ENCODE measurements at places on chromosomes 5 and 9.

- DNase-seq: no peak
Observed at GRCh38 chr5:148541054-148541835, 113.1 kb downstream of the HTR4 start.

DNA sequence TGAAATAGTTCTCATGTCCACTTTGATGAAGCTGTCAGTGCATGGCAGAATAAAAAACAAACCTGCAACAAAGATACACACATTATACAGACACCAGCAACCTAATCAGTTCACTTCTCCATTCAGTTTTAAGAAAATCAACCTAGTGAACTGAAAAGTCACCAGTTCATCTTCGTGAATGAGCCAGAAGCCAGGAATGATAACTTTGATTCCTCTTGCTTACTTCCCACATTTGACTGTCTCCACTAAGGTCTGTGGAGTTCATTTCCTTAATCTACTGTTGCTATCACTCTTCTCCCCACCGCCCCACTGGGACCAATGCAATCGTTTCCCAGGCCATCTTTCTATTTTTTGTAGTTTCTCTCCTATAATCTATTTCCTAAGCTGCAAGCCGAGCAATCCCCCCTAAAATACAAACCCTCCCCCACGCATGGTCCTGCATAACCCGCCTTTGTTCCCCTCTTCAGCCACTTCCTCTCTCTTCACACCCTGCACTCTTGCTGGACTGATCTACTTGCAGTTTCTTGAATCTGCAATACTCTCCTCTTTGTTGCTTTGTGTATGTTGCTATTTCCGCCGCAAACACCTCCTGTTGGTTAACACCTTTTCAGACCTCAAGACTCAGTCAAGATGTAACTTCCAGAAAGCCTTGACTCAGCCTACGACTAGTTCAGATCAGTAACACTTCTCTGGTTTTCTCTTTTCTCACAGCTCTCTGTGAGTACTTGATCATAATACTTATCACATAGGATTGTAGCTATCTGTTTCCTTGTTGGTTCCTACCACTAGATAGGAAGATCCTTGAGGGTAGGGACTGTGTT is 16.6 kb downstream of the STOM start:
- DNase-seq: no peak

GRCh38 chr5:126808521-126808988 is 31.6 kb downstream of the LMNB1 start:
- peak; percentile 44 for DNase-seq

GRCh38 chr9:111917980-111918379 is 21.4 kb downstream of the UGCG start:
- no peak for DNase-seq

DNA sequence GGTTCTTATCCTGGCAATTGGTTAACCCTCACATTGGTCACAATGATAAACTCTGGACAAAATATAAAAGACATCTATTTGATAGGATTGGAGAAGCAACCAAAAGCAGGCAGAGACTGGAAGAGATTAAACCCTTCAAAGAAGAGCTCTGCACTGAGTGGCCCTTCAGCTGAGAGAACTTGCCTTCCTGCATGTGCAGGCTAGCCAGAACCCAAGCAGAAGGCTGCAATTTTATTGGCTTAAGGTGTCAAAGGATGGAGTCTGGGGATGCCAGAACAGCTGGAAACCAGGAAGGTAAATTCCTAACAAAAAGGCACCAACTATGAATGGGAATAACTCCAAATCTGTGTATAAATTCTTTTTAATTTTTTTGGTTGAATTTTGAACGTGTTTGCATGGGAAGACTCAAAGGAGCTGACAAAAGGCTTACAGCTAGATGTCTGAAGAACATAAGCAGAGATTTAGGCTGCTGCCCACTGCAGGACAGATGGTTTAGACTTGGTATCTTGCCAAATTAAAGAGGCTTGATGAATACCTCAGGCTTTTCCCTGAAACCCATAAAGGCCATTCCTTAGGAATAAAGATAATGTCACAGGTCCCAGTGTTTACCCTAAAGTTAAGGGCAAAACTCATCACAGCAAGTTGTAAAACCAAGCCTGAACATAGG is 66.3 kb downstream of the NR2F1 start:
- DNase-seq: no peak

GRCh38 chr5:107535849-107536248 is 134.9 kb downstream of the EFNA5 start:
- DNase-seq: no peak

DNA sequence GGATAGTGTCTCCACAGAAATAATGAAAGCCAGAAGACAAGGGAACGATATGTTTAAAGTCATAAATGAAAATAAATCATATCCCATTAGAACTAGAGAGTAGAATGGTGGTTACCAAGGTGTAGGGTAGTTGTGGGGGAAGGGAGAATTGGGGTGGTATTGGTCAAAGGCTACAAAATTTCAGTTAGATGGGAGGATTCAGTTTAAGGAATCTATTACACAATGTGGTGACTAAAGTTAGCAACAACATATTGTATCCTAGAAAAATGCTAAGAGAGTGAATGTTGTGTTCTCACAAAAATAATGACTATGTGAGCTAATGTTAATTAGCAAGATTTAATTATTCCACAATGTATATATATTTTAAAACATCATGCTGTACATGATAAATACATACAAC is 27.8 kb upstream of the LARP1 start:
- no peak for DNase-seq

- DNase-seq: peak; percentile 37
Observed at GRCh38 chr9:19239955-19240354, 9.5 kb downstream of the DENND4C start.

GRCh38 chr5:114415760-114416159 is 53.9 kb downstream of the KCNN2 start:
- DNase-seq: no peak

GRCh38 chr5:148790545-148791333 is 35.7 kb upstream of the ADRB2 start:
- no peak for DNase-seq

DNA sequence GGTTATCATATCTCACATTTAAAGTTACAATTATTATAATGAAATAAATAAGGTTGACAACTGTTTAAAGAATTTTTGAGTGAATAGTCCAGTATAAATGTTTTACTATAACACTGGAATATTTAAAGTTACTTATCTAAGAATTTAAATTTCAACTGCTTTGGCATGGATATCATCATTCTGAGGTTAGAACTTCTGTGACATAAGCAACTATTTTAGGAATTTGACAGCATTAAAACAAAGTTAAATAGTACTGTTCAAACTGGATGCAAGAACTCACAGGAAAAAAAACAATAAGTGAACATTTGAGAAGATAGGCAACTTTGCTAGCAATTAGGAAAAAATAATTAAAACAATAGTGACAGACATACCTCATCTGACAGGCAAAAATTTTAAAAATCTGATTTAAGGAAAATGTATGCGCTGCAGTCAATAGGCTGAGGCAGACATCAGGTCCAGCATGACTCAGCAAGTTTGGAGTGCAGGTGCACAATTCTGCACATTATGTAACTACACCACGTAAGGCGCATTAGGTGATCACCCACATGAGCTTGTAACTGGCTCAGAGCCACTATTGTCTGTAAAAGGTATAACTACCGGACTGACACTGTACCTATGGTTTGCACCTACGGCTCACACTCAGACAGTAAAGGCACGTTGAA is 180.6 kb downstream of the PDE4D start:
- DNase-seq: peak; percentile 18
